ENCODE measurements at places on chromosomes 5 and 9.

DNA sequence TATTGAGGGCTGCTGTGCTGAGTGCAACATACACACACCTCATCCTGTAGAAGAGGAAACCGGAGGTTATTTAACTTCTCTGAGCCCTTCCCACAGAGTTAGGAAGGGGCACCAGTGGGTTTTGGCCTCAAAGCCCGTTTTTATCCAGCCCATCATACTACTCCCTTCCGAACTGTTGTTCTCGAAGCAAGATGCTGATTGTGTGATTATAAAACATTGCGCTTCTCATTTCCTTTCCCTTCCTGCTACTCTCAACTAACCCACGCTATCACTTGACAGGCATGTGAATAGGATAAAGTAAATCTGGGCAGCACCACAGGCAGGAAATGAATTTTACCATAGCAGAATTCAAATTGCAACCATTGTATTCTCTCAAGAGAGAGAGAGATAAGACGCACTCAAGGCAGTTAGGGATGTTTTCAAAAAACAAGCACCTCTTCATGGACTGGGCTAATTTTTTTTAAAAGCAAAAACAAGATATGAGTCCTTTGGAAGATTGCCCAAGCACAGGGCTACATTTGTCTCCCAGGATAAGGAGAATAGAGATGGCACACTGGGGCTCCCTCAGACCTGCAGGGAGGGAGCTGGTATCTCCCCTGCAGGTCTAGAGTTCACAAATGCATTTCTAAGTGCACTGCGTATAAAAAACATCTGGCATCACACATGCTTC lies 52.6 kb downstream of the GNA14 start:
- no peak for DNase-seq

DNA sequence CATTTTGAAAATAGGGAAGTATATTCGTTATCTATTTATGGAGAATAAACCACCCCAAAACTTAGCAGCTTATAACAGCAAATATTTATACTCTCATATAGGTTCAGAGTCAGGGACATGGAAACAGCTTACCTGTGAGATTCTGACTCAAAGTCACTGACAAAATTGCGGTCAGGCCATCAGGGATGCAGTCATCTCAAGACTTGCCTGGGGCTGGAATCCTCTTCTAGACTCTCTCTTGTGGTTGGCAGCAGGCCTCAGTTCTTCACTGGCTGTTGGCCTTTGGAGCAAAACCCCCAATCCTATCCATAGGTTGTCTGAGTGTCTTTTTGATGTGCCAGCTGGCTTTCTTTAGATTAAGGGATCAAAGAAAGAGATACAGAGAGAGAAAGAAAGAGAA lies 275.6 kb downstream of the SEC61B start:
- DNase-seq, result no peak

GRCh38 chr9:107688728-107689127 lies 199.2 kb upstream of the KLF4 start:
- DNase-seq, result no peak

- DNase-seq, result no peak
Observed at GRCh38 chr5:158773161-158773560, 326.6 kb downstream of the EBF1 start.

DNA sequence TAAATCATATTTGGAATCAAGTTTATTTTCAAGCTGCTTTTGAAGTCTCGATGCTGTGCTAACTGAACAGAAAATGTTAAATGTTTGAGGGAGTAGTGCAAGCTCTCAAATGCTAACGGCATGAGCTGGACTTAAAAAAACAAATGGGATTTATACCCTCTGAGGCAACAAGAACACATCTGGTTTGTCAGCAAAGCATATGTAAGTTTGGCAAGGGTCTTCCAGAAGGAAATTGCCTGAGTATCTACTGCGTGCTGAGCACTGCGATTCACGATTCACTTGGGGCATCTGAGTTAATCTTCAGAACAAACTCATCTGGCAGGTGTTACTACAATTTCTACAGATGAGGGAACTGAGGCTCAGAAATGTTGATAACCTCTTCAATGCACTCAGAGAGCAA lies 98.4 kb upstream of the C9orf72 start:
- no peak for DNase-seq

GRCh38 chr5:103910011-103910410 lies 347.4 kb upstream of the NUDT12 start:
- DNase-seq, result no peak

- no peak for DNase-seq
Observed at GRCh38 chr5:131466171-131466766, 168.8 kb downstream of the RAPGEF6 start.

DNA sequence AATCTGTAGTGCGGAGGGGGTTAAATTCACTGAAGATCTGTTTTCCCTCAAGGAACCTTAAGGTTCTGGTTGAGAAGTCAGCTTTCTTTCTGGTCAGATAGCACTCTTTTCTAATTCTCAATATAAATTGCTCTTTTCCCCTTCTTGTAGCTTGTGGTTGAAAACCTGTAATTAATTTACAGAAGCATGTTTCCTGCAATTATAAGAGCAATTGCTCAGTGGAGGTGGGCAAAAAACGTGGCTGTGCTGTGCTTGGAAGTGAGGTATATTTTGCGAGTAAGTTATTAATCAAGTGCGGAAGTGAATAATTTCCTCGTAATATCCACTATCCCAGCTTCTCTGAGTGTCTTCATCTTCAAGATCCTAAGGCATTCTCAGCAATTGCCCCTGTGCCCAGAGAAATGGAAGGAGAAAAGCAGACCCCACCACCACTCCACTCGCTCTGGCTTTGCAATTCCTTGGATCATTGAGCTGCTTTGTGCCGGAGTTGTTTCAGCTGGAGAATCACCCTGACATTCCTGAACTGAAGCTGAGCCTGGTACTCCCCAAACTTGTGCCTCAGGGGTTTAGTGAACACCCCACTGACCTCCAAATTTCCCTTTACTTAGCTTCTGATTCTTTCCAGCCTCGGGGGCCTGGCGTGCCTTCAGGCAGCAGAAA lies 140.6 kb downstream of the LRRC70 start:
- no peak for DNase-seq

GRCh38 chr5:176677209-176677939 lies 30.1 kb downstream of the TSPAN17 start:
- DNase-seq, result no peak

GRCh38 chr5:138702166-138703077 lies 50.8 kb upstream of the CTNNA1 start:
- DNase-seq, result no peak

DNA sequence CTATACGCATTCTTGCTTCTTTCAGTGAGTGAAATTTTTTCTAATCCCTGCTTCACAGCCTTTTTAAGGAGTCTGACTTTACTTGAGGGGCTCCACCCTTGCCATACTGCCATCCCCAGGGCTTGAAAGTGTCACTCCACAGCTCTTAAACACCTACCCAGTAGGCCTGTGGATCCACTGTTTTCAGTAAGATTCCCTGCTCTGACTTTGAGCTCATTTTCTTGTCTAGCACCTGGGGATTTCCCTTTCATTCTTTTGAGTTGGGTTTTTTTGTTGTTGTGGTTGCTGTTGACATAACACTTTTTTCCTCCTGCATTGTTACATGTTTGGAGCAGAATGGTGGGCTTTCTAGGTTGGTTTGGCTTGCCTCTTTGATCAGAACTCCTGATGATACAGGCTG lies 23.6 kb downstream of the SREK1IP1 start:
- no peak for DNase-seq

- DNase-seq, result no peak
Observed at GRCh38 chr9:5448016-5448415, 2.3 kb upstream of the CD274 start.

DNA sequence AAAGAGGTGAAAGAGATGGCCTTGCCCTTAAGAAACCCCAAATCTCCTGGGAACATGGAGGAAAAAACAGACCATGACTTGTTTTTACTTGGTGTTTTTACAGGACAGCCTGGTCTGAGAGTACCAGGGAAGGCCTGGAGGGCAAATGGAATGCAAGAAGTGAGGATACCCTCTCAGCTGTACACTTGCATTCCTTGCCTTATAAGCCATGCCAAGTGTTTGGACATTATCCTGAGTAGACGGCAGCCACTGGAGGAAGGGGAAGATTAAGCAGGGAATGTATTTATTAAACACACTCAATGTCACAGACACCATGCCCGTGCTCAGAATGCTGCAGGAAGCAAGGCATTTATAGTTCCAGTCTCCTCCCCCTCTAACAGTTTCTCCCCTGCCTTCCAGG lies 581.4 kb downstream of the CDK5RAP2 start:
- DNase-seq, result no peak

DNA sequence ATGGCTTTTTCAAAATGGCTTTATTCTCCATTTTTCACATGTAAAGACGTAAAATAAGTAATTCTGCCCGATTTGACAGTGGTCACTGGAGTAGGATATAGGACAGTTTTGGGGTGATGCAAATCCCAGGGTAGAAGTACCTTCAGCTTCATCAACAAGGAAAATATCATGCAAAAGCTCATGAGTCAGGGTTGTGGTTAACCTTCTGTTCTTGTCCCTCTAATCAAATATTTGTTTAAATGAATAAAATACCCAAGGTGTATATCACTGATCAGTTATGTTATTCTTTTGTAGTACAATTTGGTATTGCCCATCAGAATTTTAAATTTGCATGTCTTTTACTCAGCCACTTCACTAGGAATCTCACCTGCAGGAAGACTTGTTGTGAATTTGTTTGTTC lies 40.0 kb downstream of the FBXL7 start:
- DNase-seq, result no peak

GRCh38 chr5:180684623-180685161 lies 35.3 kb upstream of the FLT4 start:
- DNase-seq, result no peak

DNA sequence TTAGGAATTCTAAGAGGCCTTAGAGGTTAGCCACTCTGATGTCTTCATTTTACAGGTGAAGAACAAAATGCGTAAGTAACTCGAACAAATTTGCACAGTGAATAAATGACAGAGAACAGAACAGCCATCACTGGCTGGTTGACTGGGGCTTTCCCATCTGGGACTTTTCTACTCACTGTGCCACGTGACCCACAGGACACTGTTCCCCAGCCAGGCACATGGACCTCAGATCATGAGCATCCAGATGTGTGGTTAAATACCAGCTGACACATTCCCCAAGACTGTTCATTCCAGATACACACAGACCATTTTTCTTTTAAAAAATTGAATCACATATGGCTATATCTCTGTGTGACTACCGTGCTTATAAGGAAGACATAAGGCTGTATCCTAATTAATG lies 25.8 kb upstream of the MED10 start:
- no peak for DNase-seq

- DNase-seq, result no peak
Observed at GRCh38 chr9:20224756-20225155, 397.5 kb downstream of the MLLT3 start.

DNA sequence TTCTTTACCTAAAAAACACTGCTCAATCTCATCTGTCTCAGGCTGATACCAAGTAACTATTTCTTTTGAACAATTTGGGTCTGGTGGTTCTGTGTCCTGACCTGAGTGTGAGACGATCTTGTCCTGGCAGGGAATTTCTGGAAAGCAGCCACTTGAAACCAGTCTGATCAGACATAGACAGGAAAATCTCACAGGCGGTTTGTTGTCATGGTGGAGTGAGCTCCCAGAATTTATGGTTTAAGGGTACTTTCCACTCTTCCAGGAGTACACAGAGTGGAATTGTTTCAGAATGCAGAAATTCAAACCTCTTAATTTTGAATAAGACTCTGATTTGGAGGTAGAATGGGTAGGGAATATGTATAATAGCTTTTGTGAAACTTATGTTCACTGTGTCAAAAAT lies 268.2 kb downstream of the ISL1 start:
- no peak for DNase-seq

- DNase-seq, result no peak
Observed at GRCh38 chr5:146409054-146409671, 38.0 kb upstream of the TCERG1 start.

DNA sequence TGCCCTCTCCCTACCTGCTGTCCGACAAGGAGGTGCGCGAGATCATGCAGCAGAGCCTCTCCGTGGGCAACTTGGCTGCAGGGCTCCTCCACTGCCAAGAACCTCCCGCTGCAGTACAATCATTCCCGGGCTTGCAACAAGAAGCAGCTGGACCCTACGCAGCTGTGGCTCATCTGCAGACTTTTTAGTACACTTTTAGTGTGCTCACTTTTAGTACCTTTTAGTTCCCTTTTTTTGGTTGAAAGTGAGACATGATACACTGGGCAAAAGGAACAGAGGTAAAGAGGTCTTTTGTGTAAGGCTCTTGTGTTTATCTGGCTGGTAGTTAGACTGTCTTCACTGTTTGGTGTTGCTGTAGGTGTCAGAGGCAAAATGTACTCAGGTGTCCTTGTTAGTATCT lies 58.1 kb upstream of the SPTLC1 start:
- DNase-seq, result no peak

GRCh38 chr5:159100782-159101646 lies 1.3 kb upstream of the EBF1 start:
- no peak for DNase-seq

DNA sequence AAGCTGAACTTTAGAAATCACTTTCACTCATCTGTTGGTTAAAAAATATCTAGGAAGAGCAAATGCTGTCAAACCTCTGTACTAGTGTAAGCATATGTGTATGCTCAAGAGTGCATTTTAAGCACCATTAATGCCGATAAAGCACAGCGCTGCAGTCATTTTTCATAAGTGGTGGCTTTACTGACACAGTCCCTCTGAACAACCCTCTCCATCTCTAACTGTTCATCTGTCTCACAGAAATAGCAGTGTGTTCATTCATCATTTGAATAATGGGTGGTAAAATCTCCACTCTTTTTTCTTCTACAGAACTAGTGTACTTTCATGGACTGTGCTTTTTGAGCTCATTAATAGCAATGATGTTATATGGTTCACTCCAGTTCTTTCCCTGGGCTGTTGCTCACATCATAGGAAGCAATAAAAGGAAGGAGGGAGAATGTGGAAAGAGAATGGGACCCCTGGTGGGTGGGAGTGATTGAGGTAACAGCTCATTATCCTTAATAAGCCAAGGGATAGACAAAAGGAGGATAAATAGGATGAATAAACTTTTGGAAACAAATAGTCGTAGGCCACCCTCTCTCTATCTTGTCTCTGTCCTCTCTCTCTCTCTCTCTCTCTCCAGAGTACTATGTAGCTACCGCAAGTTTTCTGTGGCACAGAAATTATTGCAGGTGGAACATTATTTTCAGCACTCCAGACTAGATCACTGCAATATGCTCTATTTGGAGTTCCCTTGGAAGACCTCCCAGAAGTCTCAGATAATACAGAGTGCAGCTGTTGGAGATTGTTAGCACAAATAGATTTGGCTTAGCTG lies 117.9 kb upstream of the PRDM9 start:
- DNase-seq, result no peak

DNA sequence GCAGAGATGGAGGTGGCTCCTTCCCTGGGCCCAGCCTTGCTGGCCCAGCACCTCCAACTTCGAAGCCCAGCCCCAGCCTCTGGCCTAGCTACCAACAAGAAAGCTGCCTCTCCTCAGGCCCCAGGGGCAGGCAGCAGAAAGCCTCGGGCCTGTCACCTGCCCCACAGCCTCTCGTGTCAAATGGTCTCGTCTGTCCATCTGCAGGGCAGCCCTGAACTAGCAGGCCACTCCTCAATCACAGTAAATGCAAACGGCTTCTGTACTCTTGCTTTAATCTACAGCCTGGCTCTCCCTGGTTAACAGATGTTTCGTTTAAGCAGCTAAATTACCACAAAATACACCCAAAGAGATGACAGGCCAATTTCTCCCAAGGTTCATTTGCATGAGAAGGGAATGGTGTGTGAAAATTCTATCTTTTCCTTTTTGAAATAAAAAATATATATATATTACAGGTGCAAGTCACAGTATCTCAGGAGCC lies 21.5 kb downstream of the VAV2 start:
- DNase-seq, result no peak

GRCh38 chr9:126471084-126471624 lies 142.6 kb upstream of the LMX1B start:
- DNase-seq, result peak; percentile 69

Data from T-helper 22 cell (primary cell).